LHCN-M2 (cell line): ENCODE measurements at places on chromosomes 2 and 18. TPM values are rescaled to one million over a fixed set of nuclear protein-coding genes. Genes with fewer than 3 reads are reported as not detected.

DNA sequence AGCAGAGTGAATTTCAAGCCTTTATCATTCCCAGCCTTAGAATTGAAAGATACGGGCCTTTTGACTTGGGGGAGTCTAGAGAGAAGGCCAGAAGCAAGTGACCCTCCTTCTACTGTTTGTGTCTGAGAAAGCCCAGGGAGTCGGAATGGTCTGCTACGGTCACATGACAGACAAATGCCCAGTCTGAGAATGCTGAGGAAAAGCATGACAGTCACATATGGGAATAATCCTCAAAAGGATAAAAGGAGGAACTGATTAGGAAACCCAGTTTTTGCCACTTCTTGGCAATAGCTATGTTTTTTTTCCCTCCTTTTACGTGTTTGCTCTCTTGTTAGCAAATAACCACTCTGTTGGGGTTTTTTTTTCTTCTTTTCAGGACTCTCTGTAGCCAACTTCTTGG lies 38.1 kb upstream of the HNRNPA3 start:
- DNase-seq, result no peak

DSG1 gene
- not detected in 2 replicates for total RNA-seq

ASXL2 gene
- 8.7 and 13.7 TPM in 2 replicates for total RNA-seq

GRCh38 chr2:216765761-216766262 lies 70.5 kb upstream of the IGFBP5 start:
- DNase-seq, result no peak

MEP1B gene
- total RNA-seq, result not detected in 2 replicates

GRCh38 chr2:105111365-105112150 lies 73.7 kb downstream of the MRPS9 start:
- DNase-seq, result no peak

DNA sequence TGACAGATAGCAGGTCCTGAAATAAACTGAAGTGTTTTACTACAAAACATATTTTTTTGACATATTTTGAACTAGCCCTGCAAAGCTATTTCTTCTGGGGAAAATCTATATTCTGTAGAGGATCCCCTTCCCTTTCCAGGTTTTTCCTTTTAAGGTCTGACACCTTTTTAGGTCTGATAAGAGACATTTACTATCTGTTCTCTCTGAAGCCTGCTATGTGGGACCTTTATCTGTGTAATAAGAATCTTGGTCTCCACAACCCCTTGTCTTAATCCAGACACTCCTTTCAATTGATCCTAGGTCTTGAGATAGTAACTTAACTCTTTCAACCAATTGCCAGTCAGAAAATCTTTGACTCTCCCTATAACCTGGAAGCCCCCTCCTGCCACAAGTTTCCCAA lies 5.5 kb upstream of the PDK1 start:
- no peak for DNase-seq

- peak; percentile 72 for DNase-seq
Measured at GRCh38 chr2:31382452-31383120, 32.0 kb downstream of the XDH start.

DNA sequence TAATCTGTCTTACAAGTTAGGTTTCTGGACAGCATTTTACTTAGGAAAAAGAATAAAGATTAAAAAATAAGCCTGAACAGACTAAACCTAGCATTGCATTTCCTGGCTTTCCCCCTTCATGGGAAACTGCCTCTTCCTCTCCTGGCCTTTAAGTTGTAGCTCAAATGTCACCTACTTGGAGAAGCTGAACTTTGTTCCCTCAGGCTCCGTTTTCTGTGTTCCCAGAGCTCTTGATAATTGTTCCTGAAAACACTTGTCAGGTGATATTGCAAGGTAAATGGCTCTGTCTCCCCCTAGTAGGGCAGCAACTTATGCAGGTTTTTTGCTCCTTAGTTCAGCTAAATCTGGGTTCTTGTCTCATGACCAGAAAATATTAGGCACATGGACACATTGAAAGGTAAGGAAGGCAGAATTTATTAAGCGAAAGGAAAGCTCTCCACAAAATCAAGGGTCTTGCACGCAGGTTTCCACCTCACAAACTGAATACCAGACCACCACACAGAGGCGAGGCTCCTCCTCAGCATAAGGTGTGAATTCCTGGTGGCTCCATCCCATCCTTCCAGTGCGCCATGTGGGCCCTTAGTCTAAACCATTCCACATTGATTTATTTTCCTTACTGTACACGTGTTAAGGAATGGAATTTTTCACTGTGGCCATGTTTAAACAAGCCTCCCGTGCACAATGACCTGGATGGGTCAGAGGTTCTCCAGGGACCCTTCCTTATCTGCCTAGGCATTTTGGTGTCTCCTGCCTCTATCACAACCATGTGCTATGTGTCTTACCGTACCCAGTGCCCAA lies 229.3 kb downstream of the HNMT start:
- DNase-seq, result no peak

GRCh38 chr2:127049927-127050802 lies 56.8 kb downstream of the BIN1 start:
- DNase-seq, result peak; percentile 39

CABLES1 gene
- total RNA-seq, result 7.1 and 8.3 TPM in 2 replicates

DNA sequence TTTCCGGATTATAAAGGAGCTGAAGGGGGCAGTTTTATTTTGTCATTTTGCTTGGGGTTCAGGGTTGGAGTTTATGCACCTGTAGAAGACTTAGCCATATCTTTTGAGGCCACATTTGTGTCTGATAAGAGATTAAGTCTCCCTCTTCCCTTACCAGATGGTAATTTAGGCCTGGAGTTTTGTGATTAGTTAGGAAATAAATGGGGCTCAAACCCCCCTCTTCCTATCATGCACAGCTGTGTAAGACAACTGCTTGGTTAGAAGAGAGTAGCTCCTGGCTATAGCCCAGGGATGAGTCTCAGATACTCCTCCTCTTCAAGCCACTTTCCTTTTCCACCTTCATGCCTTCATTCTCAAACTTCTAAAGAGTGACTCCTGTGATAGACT lies 802 bp upstream of the SAP130 start:
- DNase-seq, result no peak

GRCh38 chr18:76349067-76349715 lies 145.9 kb downstream of the ZNF516 start:
- DNase-seq, result peak; percentile 56

DNA sequence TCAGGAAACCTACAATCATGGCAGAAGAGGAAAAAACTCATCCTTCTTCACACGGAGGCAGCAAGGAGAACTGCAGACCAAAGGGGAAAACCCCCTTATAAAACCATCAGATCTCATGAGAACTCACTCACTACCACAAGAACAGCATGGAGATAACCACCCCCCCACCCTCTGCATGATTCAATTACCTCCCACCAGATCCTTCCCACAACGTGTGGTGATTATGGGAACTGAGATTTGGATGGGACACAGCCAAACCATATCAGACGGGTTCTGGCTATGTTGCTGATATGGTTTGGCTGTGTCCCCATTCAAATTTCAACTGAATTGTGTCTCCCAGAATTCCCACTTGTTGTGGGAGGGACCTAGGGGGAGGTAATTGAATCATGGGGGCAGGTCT lies 28.7 kb upstream of the CCDC150 start:
- no peak for DNase-seq

CXCR4 gene
- total RNA-seq, result not detected in 2 replicates

- DNase-seq, result no peak
Measured at GRCh38 chr2:52960881-52961280, 806.7 kb upstream of the CHAC2 start.

DNA sequence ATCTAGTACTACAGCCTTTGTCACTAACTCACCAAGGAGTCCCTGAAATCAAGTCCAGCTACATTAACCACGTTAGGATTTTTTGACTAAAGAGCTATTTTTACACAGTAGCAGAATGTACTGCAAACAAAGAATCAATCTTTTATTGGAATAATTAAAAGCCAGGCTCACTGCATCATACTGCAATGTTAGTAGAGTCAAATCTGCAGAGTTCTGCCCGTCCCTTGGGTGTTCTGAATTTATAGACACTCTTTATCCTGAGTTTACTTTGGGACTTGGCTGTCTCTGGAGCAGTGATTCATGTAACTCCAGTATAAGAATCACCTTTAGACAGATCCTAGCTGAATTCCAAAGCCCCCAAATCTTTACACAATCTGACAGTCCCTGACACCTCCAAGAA lies 127.9 kb upstream of the THSD7B start:
- DNase-seq, result no peak

- no peak for DNase-seq
Measured at GRCh38 chr2:9205486-9205885, 1.1 kb upstream of the ASAP2 start.

DNA sequence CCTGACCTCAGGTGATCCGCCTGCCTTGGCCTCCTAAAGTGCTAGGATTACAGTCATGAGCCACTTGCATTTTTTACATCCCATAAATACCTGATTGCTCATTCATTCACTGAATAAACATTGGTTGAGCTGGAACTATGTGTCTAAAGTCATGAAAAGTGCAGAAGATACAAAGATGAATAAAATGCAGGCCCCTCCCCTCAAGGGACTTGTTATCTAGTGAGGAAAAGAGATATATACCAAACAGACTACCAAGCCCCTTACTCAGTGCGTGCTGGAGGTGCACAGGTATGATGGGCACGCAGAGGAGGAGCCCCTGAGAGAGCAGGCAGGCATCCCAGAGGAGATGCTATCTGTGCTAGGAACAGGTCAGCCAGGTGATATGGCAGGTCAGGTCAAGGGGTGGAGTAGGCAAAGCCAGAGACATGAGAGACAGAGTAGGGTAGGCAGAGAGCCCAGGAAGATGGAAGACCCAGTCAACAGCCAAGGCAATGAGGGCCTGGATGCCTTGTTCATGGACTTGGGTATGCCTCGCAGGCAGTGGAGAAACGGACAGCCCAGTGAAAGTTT lies 7.7 kb downstream of the FHL2 start:
- peak; percentile 68 for DNase-seq

DNA sequence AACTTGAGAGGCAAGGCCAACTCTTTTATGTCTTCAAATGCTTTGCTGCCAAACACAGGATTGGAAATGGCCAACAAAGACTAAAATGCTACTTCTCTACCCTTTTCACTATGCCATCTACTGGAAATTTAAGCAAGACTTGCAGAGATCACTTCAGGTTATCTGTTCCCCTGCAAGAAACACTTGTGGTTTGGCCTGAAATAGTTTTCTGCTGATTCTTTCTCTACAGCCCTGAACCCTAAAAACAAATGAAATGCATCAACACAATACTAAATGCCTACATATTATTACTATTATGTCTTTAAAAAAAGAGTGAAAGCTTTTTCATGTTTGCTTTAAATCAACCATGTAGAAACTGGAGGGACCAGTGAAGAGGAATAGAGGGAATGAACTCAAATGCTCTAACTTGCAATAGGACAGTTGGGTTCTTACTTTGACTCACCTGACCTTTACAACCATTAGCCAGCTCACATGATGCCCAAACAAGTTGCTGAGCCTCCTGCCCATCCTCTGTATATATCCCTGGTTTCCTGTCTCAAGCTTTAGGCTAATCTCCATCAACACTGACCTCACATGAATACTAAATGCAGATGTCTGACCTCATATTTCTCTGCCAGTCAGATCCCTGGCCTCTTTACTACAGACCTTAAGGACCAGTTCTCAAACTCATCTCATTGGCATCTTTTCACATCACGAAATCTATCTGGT lies 17.5 kb upstream of the ADAM17 start:
- peak; percentile 66 for DNase-seq

GRCh38 chr2:181848261-181848886 lies 43.2 kb upstream of the ITPRID2 start:
- peak; percentile 19 for DNase-seq
